ENCODE measurements at places on chromosomes 12 and 14.

DNA sequence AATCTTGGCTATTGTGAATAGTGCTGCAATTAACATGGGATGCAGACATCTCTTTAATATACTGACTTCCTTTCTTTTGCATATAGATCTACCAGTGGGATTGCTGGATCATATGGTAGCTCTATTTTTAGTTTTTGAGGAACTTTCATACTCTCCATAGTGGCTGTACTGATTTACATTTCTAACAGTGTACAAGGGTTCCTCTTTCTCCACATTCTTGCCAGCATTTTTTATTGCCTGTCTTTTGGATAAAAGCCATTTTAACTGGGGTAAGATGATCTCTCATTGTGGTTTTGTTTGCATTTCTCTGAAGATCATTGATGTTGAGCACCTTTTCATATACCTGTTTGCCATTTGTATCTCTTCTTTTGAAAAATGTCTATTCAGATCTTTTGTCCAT is 8.4 kb downstream of the AMDHD1 start:
- DNase-seq, result no peak

DNA sequence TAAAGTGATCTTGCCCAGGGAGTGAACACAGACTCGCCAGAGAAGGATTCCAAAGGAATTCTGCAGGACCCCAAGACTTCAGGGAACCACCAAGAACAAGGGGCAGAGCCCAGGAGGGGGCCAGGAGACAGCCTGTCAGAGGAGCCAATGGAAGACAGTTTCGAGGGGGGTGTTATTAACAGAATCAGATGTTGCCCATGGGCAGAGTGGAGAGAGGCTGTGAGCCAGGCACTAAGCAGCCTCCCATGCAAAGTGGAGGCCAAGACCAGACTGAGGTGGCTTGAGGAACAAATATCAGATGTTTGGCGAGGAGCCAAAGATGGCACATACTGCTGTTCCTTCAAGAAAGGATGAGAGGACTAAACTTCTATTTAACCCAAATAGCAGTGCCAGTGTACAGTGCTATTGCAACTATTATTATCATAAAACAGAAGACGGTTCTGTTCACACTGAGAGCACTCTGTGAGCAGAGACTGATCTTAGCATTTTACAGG is 12.6 kb downstream of the APPL2 start:
- DNase-seq, result no peak

GRCh38 chr14:85093631-85094330 is 436.2 kb upstream of the FLRT2 start:
- no peak for DNase-seq

- no peak for DNase-seq
These were observed 150.4 kb downstream of the PHETA1 start for GRCh38 chr12:111218499-111218898.

DNA sequence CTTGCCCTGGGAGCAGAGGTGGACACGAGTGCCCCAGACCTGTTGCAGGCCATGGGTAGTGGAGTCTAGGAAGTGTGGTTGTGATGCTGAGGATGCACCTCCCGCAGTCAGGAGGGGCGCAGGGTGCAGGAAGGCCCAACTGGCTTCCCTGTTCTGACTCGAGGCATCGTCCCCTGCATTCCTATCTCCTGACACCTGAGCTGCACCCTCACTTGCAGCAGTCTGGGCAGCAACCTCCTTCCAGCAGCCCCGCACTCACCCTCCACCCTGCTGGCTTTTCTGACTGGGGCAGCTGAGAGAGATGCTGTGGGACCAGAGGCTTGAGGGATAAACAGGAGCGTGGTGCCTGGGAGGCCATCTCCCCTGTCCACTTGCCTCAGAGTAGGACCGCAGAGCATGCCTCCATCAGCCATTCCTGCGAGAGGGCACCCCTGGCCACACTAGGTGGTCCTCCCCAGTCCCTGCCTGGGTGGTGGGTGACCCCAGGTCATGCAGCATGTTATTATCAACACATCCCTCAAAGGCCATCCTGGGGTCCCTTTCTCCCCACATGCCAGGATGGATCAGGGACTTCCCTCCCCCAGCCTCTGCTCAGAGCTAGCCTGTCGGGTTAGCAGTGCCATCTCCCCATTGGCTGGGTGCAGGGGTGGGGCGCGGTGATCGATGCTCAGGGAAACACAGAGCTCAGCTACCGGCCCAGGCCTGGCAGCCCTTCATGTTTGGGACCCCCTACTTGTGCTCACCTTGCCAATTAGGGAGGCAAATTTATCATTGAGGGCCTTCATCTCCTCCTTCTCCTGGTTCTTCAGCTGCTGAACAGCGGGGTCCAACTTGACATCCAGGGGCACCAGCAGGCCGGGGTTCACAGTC is 719 bp downstream of the KRT80 start:
- no peak for DNase-seq

DNA sequence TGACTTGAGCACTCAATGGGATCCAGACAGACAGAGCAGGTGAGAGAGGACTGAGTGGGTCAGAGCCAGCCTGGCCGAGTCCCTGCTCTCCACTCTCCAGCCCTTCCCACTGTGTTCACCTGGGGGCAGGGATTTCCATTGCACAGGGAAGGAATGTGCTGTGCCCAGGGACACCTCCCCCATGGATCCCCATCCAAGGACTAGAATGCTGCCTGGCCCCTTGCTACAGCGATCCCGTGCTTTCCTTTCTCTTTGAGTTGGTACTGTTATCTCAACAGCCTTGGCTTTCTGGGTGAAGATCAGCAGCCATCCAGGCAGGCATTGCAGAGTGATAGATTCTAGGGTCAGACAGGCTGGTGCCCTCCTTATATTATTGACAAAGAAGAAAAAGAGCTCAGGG is 60.3 kb upstream of the DLK1 start:
- DNase-seq, result no peak

GRCh38 chr12:7605900-7606465 is 59.7 kb downstream of the APOBEC1 start:
- DNase-seq, result no peak

DNA sequence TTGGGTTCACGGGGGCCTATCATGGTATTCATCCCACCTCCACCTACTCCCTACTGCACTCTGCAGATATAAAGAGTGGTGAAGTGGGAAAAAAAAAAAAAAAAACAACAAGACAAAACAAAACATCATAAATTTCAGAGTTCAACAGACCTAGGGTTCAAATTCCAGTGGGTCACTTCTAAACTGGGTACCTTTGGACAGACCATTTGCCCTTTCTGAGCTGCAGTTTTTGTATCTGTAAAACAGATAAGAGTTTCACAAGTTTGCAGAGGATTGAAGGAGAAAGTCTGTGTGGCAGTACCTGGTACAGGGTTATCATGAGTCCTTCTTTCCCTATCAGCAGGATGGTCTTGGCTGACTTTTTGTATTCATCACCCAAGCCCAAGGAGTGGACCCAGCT is 211.2 kb upstream of the EEA1 start:
- DNase-seq, result no peak

GRCh38 chr14:33532553-33532952 is 418.3 kb downstream of the EGLN3 start:
- no peak for DNase-seq

DNA sequence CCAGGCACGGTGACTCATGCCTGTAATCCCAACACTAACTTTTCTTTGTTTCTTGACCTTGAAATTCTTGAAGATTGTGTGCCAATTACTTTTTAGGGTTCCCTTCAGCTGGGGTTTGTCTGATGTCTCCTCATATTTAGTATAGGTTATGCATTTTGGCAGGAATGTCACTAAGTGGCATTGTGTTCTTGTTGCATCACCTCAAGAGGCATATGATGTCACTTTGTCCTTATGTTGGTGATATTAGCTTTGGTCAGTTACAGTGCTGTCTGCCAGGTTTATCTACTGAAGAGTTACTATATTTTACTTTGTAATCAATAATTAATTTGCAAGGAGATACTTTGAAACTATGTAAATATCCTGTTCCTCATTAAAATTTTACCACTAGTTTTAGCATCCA is 61.0 kb upstream of the BTG1 start:
- no peak for DNase-seq

GRCh38 chr12:52066346-52067080 is 3.3 kb upstream of the ATG101 start:
- DNase-seq, result no peak

- no peak for DNase-seq
These were observed 117.9 kb upstream of the SFSWAP start for GRCh38 chr12:131592972-131593371.

GRCh38 chr12:95674631-95675030 is 115.9 kb downstream of the NTN4 start:
- no peak for DNase-seq

DNA sequence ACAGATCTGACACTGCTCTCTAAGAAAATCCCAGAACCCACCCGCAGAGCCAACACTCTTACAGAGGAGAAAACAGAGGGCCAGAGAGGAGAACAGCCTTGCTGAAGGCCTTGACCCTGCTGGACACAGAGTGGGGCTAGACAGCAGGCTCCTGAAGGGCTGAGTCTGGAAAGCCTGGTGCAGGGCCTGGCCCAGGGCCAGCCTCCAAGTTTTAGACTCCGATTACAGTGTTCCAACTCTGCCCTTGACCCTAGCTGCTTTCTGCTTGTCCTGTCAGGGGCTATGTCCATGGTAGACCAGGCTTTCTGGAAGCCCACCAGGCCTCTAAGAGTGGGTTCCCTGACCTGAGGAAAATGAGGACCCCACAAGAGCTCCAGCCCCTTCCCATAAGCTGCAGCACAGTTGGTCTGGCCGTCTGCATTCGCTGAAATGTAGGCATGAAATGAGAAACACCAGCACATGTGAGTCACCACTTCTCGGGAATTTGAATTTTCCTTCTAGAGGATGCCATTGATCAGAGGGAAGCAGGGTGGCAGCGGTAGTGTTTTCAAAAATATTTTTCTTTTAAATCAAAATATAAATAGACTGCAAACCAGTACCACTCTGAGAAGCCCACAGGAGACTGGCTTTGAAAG is 154.4 kb downstream of the CALM1 start:
- no peak for DNase-seq

DNA sequence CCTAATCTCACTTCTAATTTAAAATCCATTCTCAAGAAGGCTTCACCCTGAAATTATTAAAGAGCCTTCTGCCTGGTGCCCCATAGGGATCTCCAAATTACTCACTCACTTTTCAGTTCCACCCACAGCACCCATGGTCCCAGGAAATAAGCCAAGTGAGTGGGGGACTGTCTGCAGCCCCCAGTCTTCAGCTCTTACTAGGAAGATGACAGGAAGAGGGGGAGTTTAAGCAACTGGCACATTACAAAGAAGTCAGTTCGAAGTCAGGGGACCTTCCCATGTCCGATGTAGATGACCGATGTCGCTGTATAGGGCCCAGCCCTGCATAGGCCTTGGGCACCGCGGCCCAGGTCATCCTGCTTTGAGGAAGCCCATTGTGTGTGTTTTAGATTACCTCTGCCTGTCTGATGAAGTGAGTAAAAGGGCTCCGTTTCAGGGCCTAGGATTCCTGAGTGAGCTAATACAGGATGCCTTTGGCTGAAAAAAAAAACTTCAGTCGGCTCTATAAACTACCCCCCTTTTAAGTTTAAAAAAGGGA is 1.9 kb downstream of the ACTN1 start:
- DNase-seq, result no peak

GRCh38 chr12:122021822-122022392 is at the start of gene BCL7A:
BCL7A (plus strand) TSS chr12:122021884; CDS start chr12:122022092, 208 bp downstream.
- peak; percentile 89 for DNase-seq

DNA sequence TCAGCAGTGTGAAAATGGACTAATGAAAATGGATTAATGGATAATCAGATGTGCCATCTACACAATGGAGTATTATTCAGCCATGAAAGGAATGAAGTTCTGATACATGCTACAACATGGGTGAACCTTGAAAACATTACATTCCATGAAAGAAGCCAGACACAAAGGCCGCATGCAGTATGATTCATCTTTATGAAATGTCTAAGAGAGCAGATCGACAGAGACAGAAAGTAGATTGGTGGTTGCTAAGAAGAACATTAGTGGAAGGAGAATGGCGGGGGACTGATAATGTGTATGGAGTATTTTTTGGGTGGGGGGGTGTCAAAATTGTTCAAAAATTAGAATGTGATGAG is 47.3 kb downstream of the PRKAB1 start:
- no peak for DNase-seq

- DNase-seq, result no peak
These were observed 193.6 kb upstream of the NUDT4 start for GRCh38 chr12:93183940-93184671.

DNA sequence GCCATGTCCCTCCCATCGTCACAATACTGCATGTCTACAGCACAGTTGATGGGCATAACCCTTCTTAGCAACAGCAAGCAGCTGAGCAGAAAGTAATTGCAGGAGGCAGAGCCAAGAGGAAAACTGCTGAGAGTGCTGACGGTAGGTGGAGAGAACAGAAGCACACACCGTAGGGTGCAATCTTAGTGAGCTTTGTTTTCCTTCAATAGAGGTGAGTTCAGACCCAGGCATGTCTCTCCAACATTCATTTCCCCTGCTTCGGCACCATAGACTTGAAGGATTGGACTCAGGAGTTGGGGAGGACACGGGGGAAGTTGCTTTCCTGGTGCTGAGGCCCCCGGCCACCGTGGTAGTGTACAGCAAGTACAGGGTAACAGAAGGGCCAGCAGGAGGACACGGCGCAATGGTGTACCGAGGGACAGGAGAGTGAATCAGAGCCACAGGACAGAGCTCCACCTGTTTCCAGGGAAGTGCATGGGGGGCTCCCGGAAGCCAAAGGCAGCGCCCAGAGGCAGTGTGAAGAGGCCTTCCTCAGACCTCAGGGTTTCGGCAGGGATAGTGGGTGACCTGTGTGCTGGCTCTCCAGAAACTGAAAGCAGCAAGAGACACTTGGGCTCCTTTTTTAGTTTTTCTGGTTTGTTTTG is 36.3 kb upstream of the SINHCAF start:
- DNase-seq, result peak; percentile 61

GRCh38 chr14:55799508-55800095 is 219.6 kb downstream of the KTN1 start:
- DNase-seq, result no peak

Data from iPS-NIHi11 (cell line).